NCI-H1694 (cell line): ENCODE measurements at places on chromosomes 2 and 18.

GRCh38 chr2:152050341-152050740, 48.5 kb downstream of the CACNB4 start:
- no peak for DNase-seq

GRCh38 chr2:119251652-119252051, 28.0 kb downstream of the STEAP3 start:
- DNase-seq: no peak

DNA sequence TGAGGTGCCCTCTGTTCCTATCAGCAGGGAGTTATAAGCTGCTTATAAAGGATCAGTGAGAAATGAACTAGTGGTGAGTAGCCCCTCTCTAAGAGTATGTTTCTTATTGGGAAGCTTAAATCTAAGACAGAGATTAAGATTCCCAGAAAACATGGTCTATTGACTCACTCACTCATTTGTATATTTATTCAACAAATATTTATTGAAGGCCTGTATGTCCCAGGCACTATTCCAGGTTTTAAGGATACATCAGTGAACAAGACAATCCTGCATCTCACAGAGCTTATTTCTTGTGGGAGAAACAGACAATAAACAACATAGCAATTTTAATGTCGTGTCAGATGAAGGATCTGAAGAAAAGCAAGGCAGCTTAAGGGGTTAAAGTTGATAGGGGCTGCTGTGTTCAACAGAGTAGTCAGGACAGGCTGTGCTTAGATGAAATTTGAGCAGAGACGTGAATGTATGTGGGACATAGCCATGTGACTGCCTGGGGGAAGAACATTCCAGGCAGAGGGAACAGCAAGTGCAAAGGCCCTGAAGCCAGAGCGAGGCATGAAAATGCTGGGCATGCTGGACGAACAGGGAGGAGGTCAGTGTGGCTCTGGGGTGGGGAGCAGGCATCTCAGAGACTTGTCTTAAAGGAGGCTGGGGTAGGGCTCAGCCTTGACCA, 14.8 kb upstream of the PSD4 start:
- no peak for DNase-seq

DNA sequence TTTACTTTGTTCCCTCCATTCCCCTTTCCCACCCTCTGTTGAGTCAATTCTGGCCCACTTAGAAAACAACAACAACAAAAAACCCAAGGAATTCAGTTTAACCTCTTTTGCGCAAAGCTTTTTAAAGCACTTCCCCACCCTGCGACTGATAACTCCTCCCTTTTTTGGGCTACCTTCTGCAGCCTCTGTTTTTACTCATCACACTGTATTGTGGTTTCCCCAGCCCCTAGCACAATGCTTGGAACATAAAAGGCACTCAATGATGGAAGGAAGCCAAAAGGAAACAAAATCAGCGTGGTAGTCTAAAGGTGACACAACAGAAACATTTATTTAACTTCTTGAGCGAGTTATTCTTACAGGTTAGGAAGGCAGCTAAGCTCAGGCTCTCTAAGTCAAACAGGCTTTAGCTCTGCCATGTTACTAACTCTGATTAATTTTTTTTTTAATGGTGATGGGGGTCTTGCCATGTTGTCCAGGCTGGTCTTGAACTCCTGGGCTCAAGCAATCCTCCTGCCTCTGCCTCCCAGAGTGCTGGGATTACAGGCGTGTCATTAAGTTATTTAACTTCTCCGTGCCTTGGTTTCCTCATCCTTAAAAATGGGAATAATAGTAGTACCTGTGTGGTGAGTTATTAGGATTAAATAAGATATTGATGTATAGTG, 1.3 kb downstream of the CEP68 start:
- no peak for DNase-seq
